Ovary (tissue), 10 donors: ENCODE measurements at places on chromosomes 6 and 20. TPM values are rescaled to one million over a fixed set of nuclear protein-coding genes. Genes with fewer than 3 reads are reported as not detected.
A peak's percentile ranks its signal among the peaks of the same experiment; 100 is the strongest.

The POM121L2 gene
- polyA plus RNA-seq, result 0.02 TPM

The PGC gene
- polyA plus RNA-seq, result not detected

The RBBP8NL gene
- polyA plus RNA-seq, result not detected

The TMEM151B gene
- not detected for polyA plus RNA-seq

The PRND gene
- polyA plus RNA-seq, result 0.18 TPM

The SLC35F1 gene
- polyA plus RNA-seq, result 0.10 TPM

The TMEM239 gene
- polyA plus RNA-seq, result not detected

The FAM83B gene
- polyA plus RNA-seq, result not detected

The ZNF217 gene
- 13.1 TPM for polyA plus RNA-seq

The DPPA5 gene
- not detected for polyA plus RNA-seq

The TMEM200A gene
- 31.1 TPM for polyA plus RNA-seq

The CD93 gene
- 10.0 TPM for polyA plus RNA-seq

The TRIM15 gene
- not detected for polyA plus RNA-seq

The TBX18 gene
- 1.5 TPM for polyA plus RNA-seq

The C20orf96 gene
- 14.7 TPM for polyA plus RNA-seq

The KIF25 gene
- polyA plus RNA-seq, result not detected

The ERVFRD-1 gene
- not detected for polyA plus RNA-seq

DNA sequence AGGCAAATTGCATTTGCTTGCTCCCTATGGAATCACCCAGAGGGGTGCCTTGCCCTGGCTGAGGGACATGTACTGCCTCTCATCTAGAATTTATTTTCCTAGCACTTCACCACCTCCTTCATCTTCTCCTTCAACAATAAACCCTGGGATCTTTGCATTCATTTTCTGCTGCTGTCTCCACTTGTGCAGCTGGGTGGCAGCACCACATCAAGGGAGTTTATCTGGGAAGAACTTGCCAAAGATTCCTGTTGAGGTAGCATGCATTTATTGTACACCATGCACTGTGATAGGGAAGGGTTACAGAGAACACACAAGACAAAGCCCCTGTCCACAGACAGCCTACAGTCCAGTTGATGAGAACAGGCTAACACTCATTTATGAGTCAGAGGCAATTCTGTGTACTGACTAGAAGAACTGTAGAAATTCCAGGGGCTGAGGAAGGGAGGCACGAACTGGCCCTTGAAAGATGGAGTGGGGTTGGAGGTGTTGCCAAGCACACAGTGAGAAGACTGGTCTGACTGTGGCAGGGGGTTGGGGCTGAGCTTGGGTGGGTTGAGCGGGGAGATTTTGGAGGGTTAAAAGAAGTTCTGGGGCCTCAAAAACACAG lies 17.5 kb downstream of the C20orf173 start:
- no peak overlapping the region for H3K4me3 ChIP-seq
- DNase-seq, result no peak
- H3K4me1 ChIP-seq, result no peaks in the 10 kb centered on the region
- no peaks in the 10 kb centered on the region for H3K27me3 ChIP-seq
- H3K36me3 ChIP-seq, result no peaks in the 10 kb centered on the region

- no peak for DNase-seq
- H3K36me3 ChIP-seq, result no peaks in the 10 kb centered on the region
- no peak overlapping the region for H3K4me3 ChIP-seq
- H3K4me1 ChIP-seq, result no peaks in the 10 kb centered on the region
- no peaks in the 10 kb centered on the region for H3K27me3 ChIP-seq
Measured at GRCh38 chr20:17479063-17479657, 52.0 kb downstream of the BFSP1 start.

- H3K4me1 ChIP-seq, result no peaks in the 10 kb centered on the region
- no peak for DNase-seq
- no peaks in the 10 kb centered on the region for H3K36me3 ChIP-seq
- H3K27ac ChIP-seq, result no peak overlapping the region
- H3K27me3 ChIP-seq, result no peaks in the 10 kb centered on the region
- no peak overlapping the region for H3K4me3 ChIP-seq
Measured at GRCh38 chr6:116083052-116083451, 17.6 kb upstream of the NT5DC1 start.

GRCh38 chr20:14337400-14338171 lies at the start of gene FLRT3:
FLRT3 (minus strand) TSS chr20:14337612; CDS start chr20:14327506, 10,106 bp downstream.
- H3K36me3 ChIP-seq, result no peaks in the 10 kb centered on the region
- no peaks in the 10 kb centered on the region for H3K27me3 ChIP-seq
- peak within 1 kb of the TSS; percentile 28 for H3K4me3 ChIP-seq
- no peaks in the 10 kb centered on the region for H3K4me1 ChIP-seq
- H3K27ac ChIP-seq, result no peak within 1 kb of the TSS
- peak; percentile 82 for DNase-seq

DNA sequence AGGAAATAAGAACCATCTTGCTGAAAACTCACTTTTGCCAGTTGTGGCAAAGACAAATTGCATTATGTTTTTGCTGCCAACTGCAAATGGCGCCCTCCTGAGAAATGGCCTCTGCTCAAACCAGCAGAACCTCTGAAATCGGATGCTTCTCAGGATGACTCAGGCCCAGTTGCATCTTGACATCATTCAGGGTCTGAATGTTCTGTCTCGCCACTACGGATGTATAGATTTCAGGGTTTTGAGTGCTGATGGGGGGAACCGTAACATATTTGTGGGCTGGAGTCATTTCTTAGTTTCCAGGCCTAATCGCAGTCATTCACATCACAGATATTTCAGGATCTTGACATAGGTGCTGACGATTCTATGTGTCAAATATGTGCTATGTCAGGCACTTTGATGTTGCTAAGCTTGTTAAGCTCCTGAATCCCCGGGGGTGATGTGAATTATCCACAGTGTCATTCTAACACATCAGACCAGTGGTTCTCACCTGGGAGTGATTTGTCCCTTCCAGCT lies 207.1 kb downstream of the NFATC2 start:
- H3K27ac ChIP-seq, result no peak overlapping the region
- H3K4me1 ChIP-seq, result no peaks in the 10 kb centered on the region
- no peaks in the 10 kb centered on the region for H3K27me3 ChIP-seq
- no peaks in the 10 kb centered on the region for H3K36me3 ChIP-seq
- DNase-seq, result no peak

GRCh38 chr20:3686421-3686820 lies 4.6 kb upstream of the ADAM33 start:
- no peaks in the 10 kb centered on the region for H3K36me3 ChIP-seq
- DNase-seq, result no peak

- H3K4me1 ChIP-seq, result peaks cover 2% of the 10 kb centered on the region
Measured at GRCh38 chr6:40588480-40588879, 1.3 kb upstream of the LRFN2 start.

GRCh38 chr6:120496661-120497060 lies 837.6 kb downstream of the TBC1D32 start:
- no peak overlapping the region for H3K4me3 ChIP-seq
- H3K27ac ChIP-seq, result no peak overlapping the region
- H3K27me3 ChIP-seq, result no peaks in the 10 kb centered on the region
- H3K4me1 ChIP-seq, result no peaks in the 10 kb centered on the region
- no peak for DNase-seq
- no peaks in the 10 kb centered on the region for H3K36me3 ChIP-seq

DNA sequence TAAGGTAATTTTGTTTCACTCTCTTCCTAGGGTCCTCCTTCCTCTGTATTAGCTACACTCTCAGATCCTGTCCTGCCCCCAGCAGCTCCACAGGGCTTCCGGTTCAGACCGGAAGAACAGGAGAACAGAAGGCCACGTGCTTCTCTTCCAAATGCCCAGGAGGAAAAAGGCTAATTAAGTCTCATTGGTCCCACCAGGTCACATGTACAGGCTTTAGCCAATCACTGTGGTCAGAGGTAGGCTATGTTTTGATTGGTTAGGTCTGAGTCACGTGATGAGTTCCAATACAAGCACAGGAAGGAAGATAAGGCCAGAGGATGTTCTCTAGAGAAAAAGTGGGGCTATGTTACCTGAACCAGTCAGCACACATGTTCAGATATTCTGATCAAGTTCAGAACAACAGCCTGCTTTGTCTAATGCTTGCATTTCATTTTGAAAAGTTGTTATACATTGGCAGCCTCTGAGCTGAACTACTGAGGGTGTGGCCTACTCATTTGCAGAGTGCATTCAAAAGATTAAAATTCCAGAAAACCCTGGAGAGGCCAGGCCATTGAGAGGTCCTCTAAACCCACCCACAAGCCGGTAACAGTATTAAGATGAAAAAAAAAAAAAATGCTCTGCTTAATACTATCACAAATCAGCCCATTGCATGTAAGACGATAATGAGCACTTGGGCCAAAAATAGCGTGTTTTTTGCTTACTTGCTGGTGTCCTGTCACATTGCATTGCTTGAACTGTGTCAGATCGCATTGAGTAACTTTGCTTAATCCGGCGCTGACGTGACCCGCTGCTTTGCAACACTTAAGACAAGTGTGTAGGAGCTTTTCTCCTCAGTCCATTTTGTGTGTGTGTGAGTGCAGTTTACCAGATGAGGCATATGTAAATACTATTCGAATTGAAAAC lies 170.3 kb downstream of the TSHZ2 start:
- no peak overlapping the region for H3K27ac ChIP-seq
- no peak overlapping the region for H3K4me3 ChIP-seq
- no peaks in the 10 kb centered on the region for H3K36me3 ChIP-seq
- no peak for DNase-seq
- H3K4me1 ChIP-seq, result peaks cover under 1% of the 10 kb centered on the region

- no peak for DNase-seq
- no peak overlapping the region for H3K4me3 ChIP-seq
- no peaks in the 10 kb centered on the region for H3K27me3 ChIP-seq
Measured at GRCh38 chr20:58327211-58327610, 17.7 kb downstream of the RAB22A start.

DNA sequence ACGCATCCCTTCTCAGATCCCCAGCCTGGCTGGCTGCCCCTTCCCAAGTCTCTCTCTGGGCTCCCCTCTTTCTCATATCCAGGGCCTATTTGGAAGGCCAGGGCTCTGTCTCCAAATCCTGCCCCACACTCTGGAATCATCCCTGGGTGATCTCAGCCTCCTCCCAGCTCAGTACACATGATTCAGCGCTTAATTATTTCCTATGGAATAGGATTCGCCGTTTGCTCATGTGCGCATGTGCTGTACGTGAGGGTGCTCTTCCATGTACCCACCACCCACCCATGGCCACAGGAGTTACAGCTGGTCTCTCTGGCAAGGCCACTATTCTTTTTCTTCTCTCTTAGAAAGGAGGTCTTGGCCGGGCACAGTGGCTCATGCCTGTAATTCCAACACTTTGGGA lies 81.7 kb upstream of the FOXP4 start:
- no peak for DNase-seq
- no peaks in the 10 kb centered on the region for H3K27me3 ChIP-seq
- H3K4me3 ChIP-seq, result no peak overlapping the region

DNA sequence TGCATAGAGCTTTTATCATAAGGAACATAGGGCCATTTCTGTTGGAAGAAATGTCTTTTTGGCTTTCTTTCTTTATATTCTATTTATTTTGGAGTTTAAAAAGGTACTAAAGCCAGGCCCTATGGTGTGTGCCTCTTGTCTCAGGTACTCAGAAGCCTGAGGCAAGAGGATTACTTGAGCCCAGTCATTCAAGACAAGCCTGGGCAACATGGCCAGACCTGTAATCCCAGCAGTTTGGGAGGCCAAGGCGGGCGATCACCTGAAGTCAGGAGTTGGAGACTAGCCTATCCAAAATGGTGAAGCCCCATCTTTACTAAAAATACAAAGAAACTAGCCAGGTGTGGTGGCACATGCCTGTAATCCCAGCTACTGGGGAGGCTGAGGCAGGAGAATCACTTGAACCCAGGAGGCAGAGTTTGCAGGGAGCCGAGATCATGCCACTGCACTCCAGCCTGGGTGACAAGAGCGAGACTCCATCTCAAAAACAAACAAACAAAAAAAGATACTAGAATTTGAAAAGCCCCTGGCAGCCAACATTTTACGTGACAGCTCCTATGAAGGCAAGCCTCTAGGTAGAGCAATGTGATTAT lies 80.0 kb downstream of the CBFA2T2 start:
- H3K36me3 ChIP-seq, result no peaks in the 10 kb centered on the region
- no peaks in the 10 kb centered on the region for H3K27me3 ChIP-seq
- H3K27ac ChIP-seq, result no peak overlapping the region
- H3K4me1 ChIP-seq, result peaks cover 8% of the 10 kb centered on the region

- no peaks in the 10 kb centered on the region for H3K4me1 ChIP-seq
- DNase-seq, result no peak
- no peak overlapping the region for H3K4me3 ChIP-seq
- no peaks in the 10 kb centered on the region for H3K36me3 ChIP-seq
Measured at GRCh38 chr20:35947489-35947888, 6.8 kb downstream of the SCAND1 start.

GRCh38 chr6:24484657-24485323 lies 4.6 kb downstream of the GPLD1 start:
- H3K27me3 ChIP-seq, result no peaks in the 10 kb centered on the region
- no peak for DNase-seq
- no peaks in the 10 kb centered on the region for H3K4me1 ChIP-seq
- H3K36me3 ChIP-seq, result no peaks in the 10 kb centered on the region
- no peak overlapping the region for H3K27ac ChIP-seq
- H3K4me3 ChIP-seq, result no peak overlapping the region

- DNase-seq, result no peak
- H3K27ac ChIP-seq, result no peak overlapping the region
- H3K27me3 ChIP-seq, result no peaks in the 10 kb centered on the region
- H3K4me3 ChIP-seq, result no peak overlapping the region
Measured at GRCh38 chr6:45857827-45858226, 157.8 kb downstream of the CLIC5 start.

GRCh38 chr20:57061051-57061900 lies 205.2 kb downstream of the BMP7 start:
- H3K36me3 ChIP-seq, result no peaks in the 10 kb centered on the region
- DNase-seq, result no peak
- no peaks in the 10 kb centered on the region for H3K27me3 ChIP-seq
- no peak overlapping the region for H3K4me3 ChIP-seq
- no peaks in the 10 kb centered on the region for H3K4me1 ChIP-seq

GRCh38 chr6:163352011-163352685 lies 62.4 kb upstream of the QKI start:
- no peak for DNase-seq
- no peaks in the 10 kb centered on the region for H3K36me3 ChIP-seq
- H3K4me1 ChIP-seq, result no peaks in the 10 kb centered on the region
- H3K4me3 ChIP-seq, result no peak overlapping the region

- H3K27ac ChIP-seq, result peak overlapping the region; percentile 87
- peak; percentile 97 for DNase-seq
- H3K27me3 ChIP-seq, result no peaks in the 10 kb centered on the region
- H3K4me1 ChIP-seq, result peaks cover 25% of the 10 kb centered on the region
Measured at GRCh38 chr6:32087574-32088486, 21.3 kb downstream of the TNXB start.

GRCh38 chr6:34011264-34011663 lies 134.6 kb downstream of the GRM4 start:
- no peaks in the 10 kb centered on the region for H3K4me1 ChIP-seq
- H3K4me3 ChIP-seq, result no peak overlapping the region
- no peaks in the 10 kb centered on the region for H3K27me3 ChIP-seq

GRCh38 chr20:437787-438486 lies 24.4 kb downstream of the TBC1D20 start:
- DNase-seq, result no peak

DNA sequence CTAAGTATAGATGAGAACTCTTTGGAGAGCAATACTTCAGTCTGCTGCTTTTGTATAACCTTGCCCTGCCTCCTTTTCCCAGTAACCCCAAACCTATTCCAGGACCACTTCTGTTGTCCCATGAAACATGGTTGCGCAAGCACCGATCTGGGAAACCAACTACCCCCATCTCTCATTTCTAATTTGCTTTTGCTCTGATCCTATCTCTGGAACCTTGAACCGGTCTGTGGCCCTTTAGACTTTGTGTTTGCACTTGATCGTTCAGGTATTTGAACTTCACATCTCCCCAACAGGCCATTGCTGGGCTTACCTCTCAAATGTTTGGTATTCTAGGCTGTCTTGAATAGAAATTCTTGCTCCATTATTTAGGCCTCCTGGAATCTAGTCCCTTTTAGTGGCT lies 25.0 kb downstream of the L3MBTL3 start:
- no peak for DNase-seq
- H3K4me1 ChIP-seq, result no peaks in the 10 kb centered on the region
- H3K27me3 ChIP-seq, result no peaks in the 10 kb centered on the region
- H3K27ac ChIP-seq, result no peak overlapping the region
- H3K4me3 ChIP-seq, result no peak overlapping the region
- no peaks in the 10 kb centered on the region for H3K36me3 ChIP-seq
